ENCODE measurements at places on chromosomes 5 and 9.

DNA sequence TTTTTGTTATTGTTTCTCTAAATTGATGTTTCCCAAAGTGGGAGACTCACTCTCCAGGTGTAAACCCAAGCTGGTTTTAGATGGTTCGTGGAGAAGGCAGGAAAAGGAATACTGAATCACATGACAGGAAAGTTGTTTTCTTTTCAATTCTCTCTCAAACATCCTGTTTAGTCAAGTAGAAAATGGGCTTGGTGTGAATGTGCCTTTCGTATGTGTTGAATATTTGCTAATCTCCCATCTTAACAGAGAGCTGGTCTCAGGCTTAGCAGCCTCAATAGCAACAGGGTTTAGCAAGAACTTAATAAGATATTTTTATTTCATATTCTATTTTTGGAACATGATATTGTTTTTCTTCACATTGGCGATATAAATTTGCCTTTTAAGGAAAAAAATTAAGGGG is 119.7 kb downstream of the INSYN2B start:
- no peak for ATAC-seq

GRCh38 chr9:92760070-92760469 is 4.6 kb downstream of the BICD2 start:
- no peak for ATAC-seq

DNA sequence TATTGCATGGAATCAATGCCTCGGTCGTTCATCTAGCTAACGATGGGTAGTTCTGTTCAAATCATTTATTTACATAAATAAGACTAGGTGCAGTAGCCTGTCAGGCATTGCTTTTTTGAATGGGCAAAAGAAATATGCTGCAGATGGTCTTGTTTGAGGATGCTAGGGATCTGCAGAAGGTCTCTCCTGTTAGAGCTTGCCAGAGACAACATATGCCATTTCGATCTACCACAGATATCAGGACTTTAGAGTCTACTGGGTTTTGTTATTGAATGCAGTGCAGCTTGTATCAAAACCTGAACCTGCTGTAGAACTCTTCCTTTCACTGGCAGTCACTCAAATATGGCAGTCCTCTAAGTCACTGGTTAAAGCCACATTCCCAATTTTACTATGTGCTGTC is 381.1 kb upstream of the CDH10 start:
- ATAC-seq: no peak

DNA sequence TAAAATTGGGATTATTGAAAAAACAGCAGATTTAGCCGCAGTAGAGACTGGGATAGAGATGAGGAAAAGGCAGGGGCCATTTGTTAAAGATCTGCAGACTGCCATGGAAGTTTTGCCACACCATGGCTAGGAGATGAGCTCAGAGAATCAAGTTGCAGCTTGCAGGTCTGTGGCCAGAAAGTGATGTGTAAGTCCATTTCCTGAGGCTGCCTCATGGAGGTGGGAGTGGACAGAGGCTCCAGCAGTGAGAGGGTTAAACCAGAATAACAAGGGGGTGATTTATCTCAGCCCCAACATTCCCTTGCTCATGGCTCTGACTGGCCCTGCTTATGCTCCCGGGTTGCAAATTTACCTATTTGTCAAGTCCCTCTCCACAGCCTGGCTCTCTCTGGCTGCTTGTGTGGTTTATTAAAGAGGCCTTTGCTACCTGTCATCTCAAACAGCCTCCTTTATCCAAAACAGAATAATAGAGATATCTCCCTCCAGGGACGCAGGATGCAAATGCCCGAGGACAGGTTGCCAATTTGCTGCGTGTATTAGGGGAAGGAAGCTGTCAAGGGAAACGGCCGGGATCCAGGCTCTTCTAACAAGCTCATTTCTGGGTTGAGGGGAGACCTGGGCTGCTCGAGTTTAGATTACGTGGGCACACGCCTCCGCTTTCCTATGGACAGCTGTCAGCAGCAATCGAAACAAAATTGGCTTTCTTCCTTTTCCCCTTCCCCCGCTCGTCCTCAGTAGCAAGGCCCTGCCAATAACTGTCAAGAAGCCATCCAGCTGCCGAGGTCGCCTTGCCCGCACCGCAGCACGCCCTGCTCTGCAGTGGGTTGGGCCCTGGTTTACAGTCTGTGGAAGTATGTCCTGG is 72.8 kb upstream of the PITX1 start:
- no peak for ATAC-seq

DNA sequence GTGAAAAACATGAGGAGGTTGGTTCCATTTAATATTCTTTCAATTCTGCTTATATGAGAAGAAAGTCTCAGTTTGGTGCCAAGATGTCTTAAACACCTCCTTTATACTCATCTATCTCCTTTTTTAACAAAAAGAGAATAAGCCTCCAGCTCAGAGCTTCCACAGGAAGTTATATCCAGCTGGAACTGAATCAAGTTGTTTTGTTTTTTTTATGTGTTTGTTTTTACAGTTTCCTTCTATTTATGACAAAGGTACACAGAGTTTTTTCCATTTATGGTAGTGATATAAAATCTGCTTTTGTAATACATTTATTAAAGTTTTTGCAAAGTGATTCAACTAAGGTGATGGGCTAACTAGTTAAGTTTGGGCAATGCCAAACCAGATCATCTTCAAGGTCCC is 10.4 kb downstream of the SPARC start:
- no peak for ATAC-seq

DNA sequence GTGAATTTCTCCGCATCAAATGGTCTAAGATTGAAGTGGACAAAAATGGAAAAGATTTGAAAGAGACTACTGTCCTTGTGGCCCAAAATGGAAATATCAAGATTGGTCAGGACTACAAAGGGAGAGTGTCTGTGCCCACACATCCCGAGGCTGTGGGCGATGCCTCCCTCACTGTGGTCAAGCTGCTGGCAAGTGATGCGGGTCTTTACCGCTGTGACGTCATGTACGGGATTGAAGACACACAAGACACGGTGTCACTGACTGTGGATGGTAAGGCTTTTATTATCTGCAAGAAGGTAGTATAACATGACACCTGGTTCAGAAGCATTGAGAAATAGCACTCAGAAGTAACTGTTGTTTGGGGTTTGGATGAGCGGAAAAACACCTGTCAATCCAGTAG is 18.7 kb downstream of the VCAN start:
- ATAC-seq: no peak

Data from activated CD4-positive, CD25-positive, alpha-beta regulatory T cell treated with anti-CD3 and anti-CD28 coated beads, Interleukin-2, amount 50 U/mL, for 24 hours (primary cell).